Ammon's horn (tissue), 1 donor: ENCODE measurements at places on chromosomes 5 and 9.

DNA sequence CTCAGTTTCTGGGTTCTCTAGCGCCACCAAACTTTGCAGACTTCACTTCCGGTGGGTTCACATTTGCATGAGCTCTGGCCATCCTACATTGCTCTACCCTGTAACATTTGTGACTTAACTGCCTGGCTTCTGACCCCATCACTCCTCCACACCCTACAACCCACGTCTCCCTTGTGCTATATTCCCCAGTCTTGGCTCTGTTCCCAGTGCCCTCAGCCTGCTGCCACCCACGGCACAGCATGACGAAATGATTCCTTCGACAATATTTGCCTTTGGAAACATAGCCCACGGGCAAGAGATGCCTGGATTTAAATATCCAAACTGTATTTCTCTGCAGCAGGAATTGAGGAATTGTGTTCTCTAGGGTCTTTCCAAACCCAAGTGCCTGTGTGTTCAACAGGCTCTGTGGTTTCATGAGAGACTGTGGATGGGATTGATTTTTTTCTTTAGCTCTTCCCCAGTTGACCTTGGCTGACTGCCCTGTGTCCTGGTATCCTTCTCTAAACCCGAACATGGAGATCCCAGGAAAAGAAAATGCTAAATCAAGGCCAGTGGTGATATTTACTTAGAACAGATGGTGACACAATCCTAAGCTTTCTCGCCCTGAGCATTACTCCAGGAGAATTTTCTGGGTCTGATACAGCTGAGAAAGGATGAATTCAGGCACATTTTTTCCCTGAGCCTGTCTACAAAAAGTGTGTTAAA is 44.4 kb upstream of the GRIA1 start:
- peak; percentile 33 for DNase-seq

GRCh38 chr9:132783006-132783405 is 95.1 kb downstream of the AK8 start:
- no peak for DNase-seq

DNA sequence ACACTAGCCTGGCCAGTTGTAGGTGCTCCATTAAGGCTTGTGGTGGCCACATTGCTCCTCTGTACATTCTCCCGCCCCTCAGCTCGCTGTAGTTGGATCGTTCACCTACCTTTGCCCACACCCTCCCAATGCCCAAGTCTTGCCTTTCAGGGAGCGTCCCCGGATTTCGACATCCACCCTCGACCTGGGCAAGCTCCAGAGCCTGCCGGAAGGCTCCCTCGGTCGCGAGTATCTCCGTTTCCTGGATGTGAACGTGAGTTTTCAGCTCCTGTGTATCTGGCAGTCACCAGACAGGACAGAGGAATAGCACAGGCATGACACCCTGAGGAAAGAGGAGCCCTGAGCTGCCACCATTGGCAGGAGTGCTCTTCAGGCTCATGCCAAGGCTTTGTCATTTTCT is 3.0 kb downstream of the COQ4 start:
- no peak for DNase-seq

- no peak for DNase-seq
These were observed 738.5 kb downstream of the PTPRD start for GRCh38 chr9:9874270-9874669.

DNA sequence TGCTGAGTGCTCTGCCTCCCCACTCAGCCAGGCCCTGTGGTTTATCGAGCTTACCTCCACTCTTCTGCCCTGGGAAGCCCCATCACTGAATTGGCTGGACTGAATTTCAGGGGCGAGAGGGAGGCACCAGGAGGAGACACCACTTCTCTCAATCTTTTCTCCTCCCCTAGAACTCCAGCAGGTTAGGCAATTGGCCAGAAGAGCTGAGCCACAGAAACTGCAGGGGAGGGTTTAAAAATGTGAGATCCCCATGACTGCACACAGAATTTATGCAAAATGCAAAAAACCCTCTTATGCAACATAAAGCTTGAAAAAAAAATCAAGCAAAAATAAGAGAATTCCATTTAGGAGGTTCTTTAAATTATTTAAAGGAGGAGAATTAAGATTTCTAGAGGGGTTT is 29.9 kb downstream of the TUT7 start:
- DNase-seq, result no peak

GRCh38 chr5:171128136-171128535 is 180.9 kb upstream of the TLX3 start:
- no peak for DNase-seq

DNA sequence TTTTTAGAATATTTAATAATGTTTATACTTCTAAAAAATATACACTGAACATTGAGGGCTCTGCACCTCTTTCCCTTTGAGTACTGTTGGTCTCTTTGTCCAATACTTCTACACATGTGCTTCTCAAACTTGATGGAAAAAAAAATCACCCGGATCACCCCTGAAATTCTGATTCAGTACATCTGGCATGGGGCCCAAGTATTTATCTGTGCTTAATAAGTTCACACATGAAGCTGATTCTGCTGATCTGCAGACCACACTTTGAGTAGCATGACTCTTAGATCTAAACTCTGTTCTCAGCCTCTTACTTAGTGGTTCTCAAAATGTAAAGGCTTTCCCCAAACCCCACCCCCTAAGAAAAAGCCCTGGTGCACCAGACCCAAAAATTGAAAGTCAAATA is 12.0 kb downstream of the RUSC2 start:
- DNase-seq, result no peak

- no peak for DNase-seq
These were observed 141.0 kb downstream of the MEF2C start for GRCh38 chr5:88741964-88742363.

- no peak for DNase-seq
These were observed 1.1 kb downstream of the PALM2AKAP2 start for GRCh38 chr9:109781086-109781485.

GRCh38 chr9:18477121-18477660 is 3.2 kb downstream of the ADAMTSL1 start:
- DNase-seq, result no peak

DNA sequence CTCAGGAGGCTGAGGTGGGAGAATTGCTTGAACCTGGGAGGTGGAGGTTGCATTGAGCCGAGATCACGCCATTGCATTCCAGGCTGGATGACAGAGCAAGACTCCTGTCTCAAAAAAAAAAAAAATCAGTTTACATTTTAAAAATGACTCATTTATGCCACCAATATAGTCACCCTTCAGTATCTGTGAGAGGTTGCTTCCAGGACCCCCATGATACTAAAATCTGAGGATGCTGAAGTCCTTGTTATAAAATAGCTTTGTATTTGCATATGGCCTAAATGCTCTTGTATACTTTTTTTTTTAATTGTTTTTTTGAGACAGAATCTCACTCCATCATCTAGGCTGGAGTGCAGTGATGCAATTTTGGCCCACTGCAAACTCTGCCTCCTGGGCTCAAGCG is 5.8 kb downstream of the OCLN start:
- no peak for DNase-seq
